ENCODE measurements at places on chromosomes 11 and 22.
A peak's percentile ranks its signal among the peaks of the same experiment; 100 is the strongest.

- no peaks in the 10 kb centered on the region for H3K36me3 ChIP-seq
- H3K27me3 ChIP-seq = no peaks in the 10 kb centered on the region
- H3K4me1 ChIP-seq = peaks cover 8% of the 10 kb centered on the region
- H3K4me3 ChIP-seq = no peak overlapping the region
- no peak for DNase-seq
Measured at GRCh38 chr11:122720107-122720881, 64.8 kb downstream of the UBASH3B start.

DNA sequence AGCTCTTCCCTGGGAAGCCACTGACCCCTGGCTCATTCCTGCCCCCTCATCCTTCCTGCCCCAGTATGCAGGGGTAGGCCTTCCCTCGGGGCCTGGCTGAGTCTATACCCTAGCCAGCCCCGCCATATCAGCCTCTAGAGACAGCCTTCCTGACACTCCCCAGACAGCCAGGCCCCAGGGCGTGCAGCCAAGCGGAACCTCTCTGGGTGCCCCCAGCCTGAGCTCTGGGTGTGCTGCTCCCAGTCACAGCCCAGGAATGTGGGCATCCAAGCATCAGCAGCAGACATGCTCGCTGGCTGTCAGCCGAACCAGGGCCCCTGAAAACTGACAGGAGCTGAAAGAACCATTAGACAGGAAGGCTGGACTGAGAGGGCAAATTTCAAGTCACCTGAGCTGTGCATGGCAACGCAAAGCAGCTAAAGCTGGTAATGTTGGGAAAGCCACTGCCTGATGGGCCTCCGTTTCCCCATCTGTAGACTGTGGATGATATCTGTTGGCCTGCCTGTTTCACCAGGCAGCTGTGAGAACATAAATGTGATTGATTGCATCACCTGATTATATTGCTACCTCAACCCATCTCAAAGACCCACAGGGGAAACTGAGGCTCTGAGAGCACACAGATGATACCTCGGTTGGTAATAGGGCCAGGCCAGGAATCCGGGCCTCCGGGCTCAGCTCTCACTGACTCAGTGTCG, 93.2 kb downstream of the LRRC32 start:
- H3K36me3 ChIP-seq = no peaks in the 10 kb centered on the region
- no peak overlapping the region for H3K4me3 ChIP-seq
- H3K27ac ChIP-seq = no peak overlapping the region
- H3K27me3 ChIP-seq = no peaks in the 10 kb centered on the region

- no peak overlapping the region for H3K27ac ChIP-seq
- no peak for DNase-seq
- H3K36me3 ChIP-seq = no peaks in the 10 kb centered on the region
- no peaks in the 10 kb centered on the region for H3K27me3 ChIP-seq
- no peak overlapping the region for H3K4me3 ChIP-seq
Measured at GRCh38 chr22:19607192-19608002, 83.2 kb upstream of the CLDN5 start.

- H3K4me3 ChIP-seq = no peak overlapping the region
- no peak for DNase-seq
- no peak overlapping the region for H3K27ac ChIP-seq
Measured at GRCh38 chr11:126718276-126718675, 282.3 kb downstream of the KIRREL3 start.

GRCh38 chr22:27792452-27793161, 8.9 kb downstream of the MN1 start:
- H3K27ac ChIP-seq = no peak overlapping the region
- peaks cover 5% of the 10 kb centered on the region for H3K4me1 ChIP-seq
- H3K36me3 ChIP-seq = no peaks in the 10 kb centered on the region
- no peak overlapping the region for H3K4me3 ChIP-seq

GRCh38 chr22:46925818-46926217, 163.4 kb downstream of the TBC1D22A start:
- H3K27me3 ChIP-seq = no peaks in the 10 kb centered on the region
- no peaks in the 10 kb centered on the region for H3K4me1 ChIP-seq
- DNase-seq = no peak
- no peaks in the 10 kb centered on the region for H3K36me3 ChIP-seq

GRCh38 chr22:34502821-34503220, 563.1 kb upstream of the ISX start:
- H3K4me1 ChIP-seq = no peaks in the 10 kb centered on the region
- no peak overlapping the region for H3K4me3 ChIP-seq
- no peaks in the 10 kb centered on the region for H3K27me3 ChIP-seq
- DNase-seq = no peak
- H3K36me3 ChIP-seq = no peaks in the 10 kb centered on the region

- no peaks in the 10 kb centered on the region for H3K36me3 ChIP-seq
- H3K27ac ChIP-seq = no peak overlapping the region
- no peak for DNase-seq
- no peak overlapping the region for H3K4me3 ChIP-seq
- no peaks in the 10 kb centered on the region for H3K4me1 ChIP-seq
- H3K27me3 ChIP-seq = no peaks in the 10 kb centered on the region
Measured at GRCh38 chr11:93564895-93565294, 21.7 kb upstream of the SMCO4 start.

- no peaks in the 10 kb centered on the region for H3K4me1 ChIP-seq
- DNase-seq = no peak
- H3K27ac ChIP-seq = no peak overlapping the region
- no peak overlapping the region for H3K4me3 ChIP-seq
Measured at GRCh38 chr22:35410663-35411034, 10.7 kb downstream of the MCM5 start.

DNA sequence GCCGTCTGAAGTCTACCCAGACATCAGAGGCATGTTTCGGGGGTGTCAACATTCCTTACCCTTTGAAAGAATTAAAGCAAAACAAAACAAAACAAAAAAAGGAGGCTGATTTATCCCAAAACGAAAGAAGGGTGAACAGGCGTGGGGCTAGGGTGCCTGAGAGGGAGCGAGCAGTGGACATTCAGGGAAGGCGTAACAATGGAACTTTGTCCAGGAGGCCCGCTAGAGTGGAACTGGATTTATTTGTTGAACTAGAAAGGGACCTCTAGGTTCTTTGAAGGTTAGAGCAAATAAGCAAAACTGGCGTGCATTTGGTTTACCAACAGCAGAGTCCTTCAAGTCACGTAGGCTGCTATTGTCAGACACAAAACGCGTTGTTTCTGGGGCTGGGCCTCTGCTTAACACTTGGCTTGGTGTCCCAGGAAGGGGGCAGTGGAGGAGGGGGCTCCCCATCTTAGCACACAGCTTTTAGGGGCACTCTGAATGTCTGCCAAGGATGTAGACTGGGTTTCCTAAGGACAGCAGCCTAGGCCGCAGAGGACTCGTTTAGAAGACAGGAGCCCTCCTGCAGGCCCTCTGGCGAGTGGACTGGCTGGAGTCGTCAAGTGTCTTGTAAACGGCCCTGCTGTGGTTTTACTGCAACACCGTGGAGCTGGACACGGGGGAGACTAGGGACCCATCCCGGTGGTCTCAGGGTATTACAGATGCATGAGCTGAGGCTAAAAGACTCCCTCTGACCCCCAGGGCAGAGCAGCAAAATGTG, 203.7 kb upstream of the SORL1-AS1 start:
- peaks cover 25% of the 10 kb centered on the region for H3K4me1 ChIP-seq
- peak overlapping the region; percentile 43 for H3K4me3 ChIP-seq
- peak; percentile 23 for DNase-seq
- H3K27ac ChIP-seq = peak overlapping the region; percentile 94

- H3K4me3 ChIP-seq = no peak overlapping the region
- DNase-seq = no peak
- H3K4me1 ChIP-seq = peaks cover 12% of the 10 kb centered on the region
- H3K27ac ChIP-seq = no peak overlapping the region
- H3K36me3 ChIP-seq = no peaks in the 10 kb centered on the region
- H3K27me3 ChIP-seq = no peaks in the 10 kb centered on the region
Measured at GRCh38 chr11:65148657-65149056, 14.3 kb upstream of the SYVN1 start.

DNA sequence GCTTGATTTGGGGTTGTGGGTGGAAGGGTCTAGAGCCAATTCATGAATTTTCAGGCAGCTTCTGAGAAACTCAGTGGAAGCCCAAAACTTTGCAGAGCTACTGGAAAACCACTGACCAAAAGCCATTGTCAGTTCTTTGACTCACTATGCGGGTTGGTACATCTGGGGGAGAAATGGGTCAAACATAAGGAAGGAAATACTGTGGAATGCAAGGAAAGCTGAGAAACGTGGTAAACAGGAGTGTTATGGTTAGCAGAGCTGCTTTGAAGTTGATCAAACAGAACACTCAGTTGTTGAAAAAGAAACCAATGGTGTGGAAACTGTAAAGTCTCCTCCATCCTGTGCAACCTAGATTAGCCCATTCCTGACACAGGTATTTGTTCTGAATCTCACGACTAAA, 6.3 kb upstream of the ABTB2 start:
- H3K4me3 ChIP-seq = no peak overlapping the region
- DNase-seq = no peak
- H3K27ac ChIP-seq = no peak overlapping the region
- no peaks in the 10 kb centered on the region for H3K36me3 ChIP-seq
- no peaks in the 10 kb centered on the region for H3K27me3 ChIP-seq

DNA sequence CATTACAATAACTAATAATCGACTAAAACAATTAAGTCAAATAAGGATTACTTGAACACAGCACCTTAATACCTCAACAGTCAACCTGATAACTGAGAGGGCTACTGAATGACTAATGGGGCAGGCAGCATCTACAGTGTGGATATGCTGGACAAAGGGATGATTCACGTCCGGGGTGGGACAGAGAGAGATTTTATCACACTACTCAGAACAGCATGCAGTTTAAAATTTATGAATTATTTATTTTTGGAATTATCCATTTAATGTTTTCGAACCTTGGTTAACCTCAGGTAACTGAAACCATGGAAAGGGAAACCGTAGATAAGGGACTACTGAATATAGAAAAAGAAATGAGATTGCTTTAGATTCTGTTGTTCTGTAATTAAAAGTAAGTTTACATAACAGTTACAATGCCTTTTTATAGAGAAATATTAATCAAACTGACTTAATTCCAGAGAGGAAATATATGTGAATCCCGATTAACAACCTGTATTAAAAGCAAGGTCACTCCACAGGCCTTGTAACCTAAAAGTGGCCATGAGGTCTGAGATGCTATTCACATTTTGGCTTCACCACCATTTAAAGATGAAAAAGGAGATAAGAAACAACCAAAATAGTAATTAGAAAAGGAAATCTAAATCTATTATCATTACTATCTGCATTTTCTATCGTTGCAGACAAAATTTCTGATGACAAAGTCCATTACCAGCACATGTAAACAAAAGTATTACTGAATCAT, 119.0 kb upstream of the TP53AIP1 start:
- no peaks in the 10 kb centered on the region for H3K4me1 ChIP-seq
- H3K4me3 ChIP-seq = no peak overlapping the region
- H3K36me3 ChIP-seq = no peaks in the 10 kb centered on the region

DNA sequence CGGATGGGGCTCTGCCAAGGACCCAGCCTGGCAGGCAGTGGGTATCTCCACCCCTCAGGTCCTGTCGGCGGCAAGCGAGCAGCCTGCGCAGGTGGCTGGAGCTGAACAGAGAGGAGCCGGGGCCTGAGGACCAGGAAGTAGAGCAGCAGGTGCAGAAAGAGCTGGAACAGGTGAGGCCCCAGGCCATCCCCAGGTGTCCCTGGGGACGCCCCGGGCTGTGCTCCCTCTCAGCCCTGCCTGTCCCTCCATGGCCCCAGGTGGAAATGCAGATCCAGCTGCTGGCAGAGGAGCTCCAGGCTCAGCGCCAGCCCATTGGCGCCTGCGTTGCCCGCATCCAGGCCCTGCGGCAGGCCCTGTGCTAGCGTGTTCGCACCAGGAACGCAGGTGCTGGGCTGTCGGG, 44.0 kb downstream of the PISD start:
- H3K4me1 ChIP-seq = peaks cover 8% of the 10 kb centered on the region
- H3K27ac ChIP-seq = no peak overlapping the region
- no peaks in the 10 kb centered on the region for H3K27me3 ChIP-seq
- no peak for DNase-seq
- H3K36me3 ChIP-seq = no peaks in the 10 kb centered on the region

DNA sequence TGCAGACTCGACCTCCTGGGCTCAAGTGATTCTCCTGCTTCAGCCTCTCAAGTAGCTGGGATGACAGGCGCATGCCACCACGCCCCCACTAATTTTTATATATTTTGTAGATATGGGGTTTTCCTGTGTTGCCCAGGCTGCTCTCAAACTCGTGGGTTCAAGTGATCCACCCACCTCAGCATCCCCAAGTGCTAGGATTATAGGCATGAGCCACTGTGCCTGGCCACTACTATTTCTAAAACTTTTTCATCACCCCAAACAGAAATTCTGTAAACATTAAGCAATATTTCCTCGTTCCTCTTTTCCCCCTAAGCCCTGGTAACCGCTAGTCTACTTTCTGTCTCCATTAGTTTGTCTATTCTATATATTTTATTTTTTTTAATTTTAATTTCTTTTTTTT, 9.0 kb upstream of the ATG16L2 start:
- no peak overlapping the region for H3K27ac ChIP-seq
- no peaks in the 10 kb centered on the region for H3K4me1 ChIP-seq
- no peak overlapping the region for H3K4me3 ChIP-seq
- no peaks in the 10 kb centered on the region for H3K36me3 ChIP-seq
- no peak for DNase-seq

GRCh38 chr22:38034278-38034882, 22.8 kb upstream of the PICK1 start:
- DNase-seq = peak; percentile 63
- no peak overlapping the region for H3K4me3 ChIP-seq
- H3K27ac ChIP-seq = peak overlapping the region; percentile 39
- peaks cover 57% of the 10 kb centered on the region for H3K4me1 ChIP-seq

DNA sequence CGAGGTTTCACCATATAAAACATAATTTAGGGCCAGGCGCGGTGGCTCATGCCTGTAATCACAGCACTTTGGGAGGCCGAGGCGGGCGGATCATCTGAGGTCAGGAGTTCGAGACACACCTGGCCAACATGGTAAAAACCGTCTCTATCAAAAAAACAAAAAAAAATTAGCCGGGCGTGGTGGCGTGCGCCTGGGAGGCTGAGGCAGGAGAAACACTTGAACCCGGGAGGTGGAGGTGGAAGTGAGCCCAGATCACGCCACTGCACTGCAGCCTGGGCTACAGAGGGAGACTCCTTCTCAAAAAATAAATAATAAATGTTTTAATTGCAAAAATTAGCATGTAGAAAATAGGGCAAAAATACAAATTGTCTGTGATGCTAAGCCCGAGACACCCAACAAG, 993 bp upstream of the SFI1 start:
- no peak for DNase-seq
- H3K27me3 ChIP-seq = no peaks in the 10 kb centered on the region
- H3K4me3 ChIP-seq = peak overlapping the region; percentile 75
- H3K27ac ChIP-seq = peak overlapping the region; percentile 83
- H3K36me3 ChIP-seq = no peaks in the 10 kb centered on the region
- H3K4me1 ChIP-seq = peaks cover 22% of the 10 kb centered on the region

DNA sequence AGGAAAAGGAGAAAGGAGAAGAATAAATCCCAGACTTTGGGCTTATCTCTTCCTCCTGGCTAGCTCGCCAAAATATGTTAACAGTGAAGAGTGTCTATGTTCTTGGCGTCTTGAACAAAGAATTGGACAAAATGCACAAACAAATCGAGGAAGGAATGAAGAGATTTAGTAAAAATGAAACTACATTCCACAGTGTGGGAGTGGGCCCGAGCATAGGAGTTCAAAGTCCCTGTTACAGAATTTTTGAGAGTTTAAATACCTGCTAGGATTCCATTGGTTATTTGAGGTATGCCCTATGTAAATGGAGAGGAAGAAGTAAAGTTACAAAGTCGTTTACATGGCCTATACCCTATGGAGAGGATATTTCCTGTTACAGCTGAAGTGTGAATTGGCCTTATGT, 525.1 kb upstream of the CNTN5 start:
- no peak for DNase-seq
- no peaks in the 10 kb centered on the region for H3K4me1 ChIP-seq
- H3K27me3 ChIP-seq = no peaks in the 10 kb centered on the region
- H3K27ac ChIP-seq = no peak overlapping the region

Measured in testis (tissue), 5 donors.